ENCODE measurements at places on chromosomes 1 and 21.

DNA sequence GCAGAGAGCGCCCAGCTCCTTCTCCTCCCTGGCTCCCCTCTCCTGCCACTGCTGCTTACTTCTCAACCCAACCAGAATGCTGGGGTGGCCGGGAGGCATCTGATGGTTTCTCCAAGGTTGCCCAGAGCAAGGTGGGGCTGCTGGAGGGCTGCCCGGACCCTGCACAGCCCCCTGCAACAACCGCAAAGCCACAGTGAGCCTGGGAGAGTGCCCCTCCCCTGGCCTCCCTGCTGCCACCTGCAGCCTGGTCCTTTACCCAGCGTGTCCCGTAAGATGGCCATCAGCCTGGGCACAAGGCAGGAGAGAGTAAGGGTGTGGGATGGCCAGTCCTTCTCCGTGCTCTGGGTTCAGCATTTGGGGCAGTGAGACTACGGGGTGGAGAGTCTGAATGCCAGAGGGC lies 17.0 kb downstream of the MX2 start:
- no peak for DNase-seq

DNA sequence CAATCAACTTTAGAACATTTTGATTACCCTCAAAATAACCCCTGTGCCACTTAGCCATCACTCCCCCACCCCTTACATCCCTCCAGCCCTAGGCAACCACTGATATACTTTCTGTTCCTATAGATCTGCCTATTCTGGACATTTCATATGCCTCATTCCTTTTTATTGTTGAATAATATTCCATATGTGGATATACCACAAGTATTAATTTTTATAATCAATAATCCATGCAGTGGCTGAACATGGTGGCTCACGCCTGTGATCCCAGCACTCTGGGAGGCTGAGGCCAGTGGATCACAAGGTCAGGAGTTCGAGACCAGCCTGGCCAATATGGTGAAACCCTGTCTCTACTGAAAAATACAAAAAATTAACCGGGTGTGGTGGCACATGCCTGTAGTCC lies 20.1 kb upstream of the MED18 start:
- no peak for DNase-seq

GRCh38 chr1:33397994-33398393 lies 32.9 kb downstream of the PHC2 start:
- no peak for DNase-seq

DNA sequence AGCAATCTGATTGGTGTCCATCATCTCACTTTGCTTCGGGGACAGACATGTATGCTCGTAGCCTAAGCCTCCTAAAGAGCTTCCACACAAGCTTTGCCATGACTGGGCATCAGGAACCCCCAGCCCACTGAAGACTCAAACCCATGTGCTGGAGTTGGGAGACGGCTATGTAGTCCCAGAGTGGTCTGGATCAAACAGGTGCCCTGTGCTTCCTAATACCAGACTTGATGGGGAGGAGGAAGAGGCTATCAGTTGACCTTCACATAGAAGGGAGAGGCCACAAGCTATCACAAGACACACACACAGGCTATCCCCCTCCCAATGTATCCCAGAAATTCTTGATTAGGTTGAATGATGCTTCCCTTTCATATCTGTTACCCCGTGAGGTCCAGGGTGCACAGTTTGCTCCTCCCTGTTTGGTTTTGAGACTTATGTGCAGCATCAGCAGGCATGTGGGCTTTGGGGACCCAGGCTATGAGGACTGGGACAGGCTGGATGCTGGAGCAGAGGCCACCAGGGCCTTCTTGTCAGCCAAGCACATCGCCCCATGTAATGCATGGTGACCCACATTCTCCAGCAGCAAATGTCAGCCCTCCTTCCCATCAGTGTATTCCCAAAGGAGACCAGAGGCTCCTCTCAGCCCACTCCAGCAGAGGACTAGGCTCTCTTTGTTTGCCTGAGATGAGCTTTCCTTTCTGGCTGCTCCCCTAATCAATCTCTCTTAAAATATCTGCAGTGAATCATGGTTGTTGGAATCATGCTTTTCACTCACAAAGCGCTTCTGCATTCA lies 159.8 kb downstream of the GRIK3 start:
- no peak for DNase-seq

Measured in retinal pigment epithelial cell (primary cell).